ENCODE measurements at places on chromosomes 16 and 17. TPM values are rescaled to one million over a fixed set of nuclear protein-coding genes. Genes with fewer than 3 reads are reported as not detected.

Gene CAMKK1
- total RNA-seq: 6.6 TPM

Gene SCGB1C2
- not detected for total RNA-seq

Gene TP53TG3F
- total RNA-seq: not detected

Gene TEKT1
- total RNA-seq: not detected

Gene MGAT5B
- total RNA-seq: not detected

Gene PTX4
- not detected for total RNA-seq

Gene CD79B
- total RNA-seq: 3.1 TPM

Gene ABCC11
- not detected for total RNA-seq

Gene CETP
- total RNA-seq: 14.9 TPM

Gene CDK3
- 4.9 TPM for total RNA-seq

Gene SLC39A11
- total RNA-seq: 38.8 TPM

Gene MEAK7
- 4.2 TPM for total RNA-seq

Gene NLE1
- 5.1 TPM for total RNA-seq

Gene UTP4
- 21.7 TPM for total RNA-seq

Gene RCVRN
- 0.22 TPM for total RNA-seq

Gene SDR42E2
- not detected for total RNA-seq

Gene PRKCB
- 5.2 TPM for total RNA-seq

Gene FKBP10
- total RNA-seq: 16.8 TPM

Gene NATD1
- 4.9 TPM for total RNA-seq

Gene EMP2
- total RNA-seq: 41.2 TPM

Gene ASGR1
- total RNA-seq: 3.1 TPM

Gene LRRC37A2
- total RNA-seq: 16.0 TPM

Gene DRC7
- total RNA-seq: not detected

Gene MYH13
- not detected for total RNA-seq

Gene CCL15
- total RNA-seq: not detected

Gene MYH8
- not detected for total RNA-seq

Gene CCL17
- total RNA-seq: not detected

Gene HOXB9
- not detected for total RNA-seq

Gene MLST8
- total RNA-seq: 39.9 TPM

Gene GPR179
- under 0.01 TPM for total RNA-seq

Gene TRAPPC1
- 43.5 TPM for total RNA-seq

Gene EVI2A
- total RNA-seq: 105 TPM

Gene SEPTIN12
- not detected for total RNA-seq

Gene PLD6
- total RNA-seq: 18.1 TPM

Gene FAM117A
- 9.2 TPM for total RNA-seq

Gene PHF23
- 27.6 TPM for total RNA-seq

Gene PARN
- 46.3 TPM for total RNA-seq
